ENCODE measurements at places on chromosomes 5 and 9.

DNA sequence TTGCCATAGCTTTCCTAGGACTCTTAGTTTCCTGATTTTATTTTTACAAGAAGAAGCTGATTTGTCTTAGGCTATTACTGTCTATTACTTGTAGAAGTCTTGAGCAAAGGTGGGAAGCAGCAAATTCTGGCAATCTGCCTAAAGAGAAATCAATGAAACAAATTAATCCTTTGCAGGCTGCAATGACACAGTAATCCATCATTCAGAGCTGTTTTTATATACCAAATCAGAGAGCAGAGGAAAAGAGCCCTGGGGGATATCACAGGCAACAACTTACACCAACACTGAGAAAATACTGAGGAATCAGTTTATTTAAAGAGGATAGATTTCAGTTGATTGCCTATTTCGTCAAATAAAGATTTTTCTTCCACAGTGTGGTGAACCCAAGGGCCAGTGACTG lies 13.6 kb downstream of the NR2F1-AS1 start:
- no peak for DNase-seq

GRCh38 chr9:33049680-33050361 lies 24.7 kb downstream of the DNAJA1 start:
- no peak for DNase-seq

DNA sequence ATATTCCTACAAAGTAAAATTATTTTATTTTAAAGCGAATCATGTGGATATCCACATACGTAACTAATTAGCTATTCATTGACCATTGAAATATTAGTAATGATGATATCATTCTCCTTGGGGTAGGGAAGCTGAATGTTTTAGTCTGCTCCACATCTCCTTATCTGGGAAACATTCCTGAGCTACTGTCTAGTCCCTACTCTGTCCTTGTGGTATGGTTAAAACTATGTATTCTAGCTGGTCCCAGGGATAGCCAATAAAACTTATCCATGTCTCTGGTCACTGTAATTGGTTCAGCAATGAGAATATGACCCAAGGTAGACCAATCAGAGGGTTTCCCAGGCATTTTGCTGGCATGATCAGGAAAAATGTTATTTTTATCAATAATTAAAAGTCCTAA lies 76.0 kb upstream of the DAP start:
- DNase-seq = no peak

- no peak for DNase-seq
Observed at GRCh38 chr5:9373571-9373970, 172.3 kb downstream of the SEMA5A start.

DNA sequence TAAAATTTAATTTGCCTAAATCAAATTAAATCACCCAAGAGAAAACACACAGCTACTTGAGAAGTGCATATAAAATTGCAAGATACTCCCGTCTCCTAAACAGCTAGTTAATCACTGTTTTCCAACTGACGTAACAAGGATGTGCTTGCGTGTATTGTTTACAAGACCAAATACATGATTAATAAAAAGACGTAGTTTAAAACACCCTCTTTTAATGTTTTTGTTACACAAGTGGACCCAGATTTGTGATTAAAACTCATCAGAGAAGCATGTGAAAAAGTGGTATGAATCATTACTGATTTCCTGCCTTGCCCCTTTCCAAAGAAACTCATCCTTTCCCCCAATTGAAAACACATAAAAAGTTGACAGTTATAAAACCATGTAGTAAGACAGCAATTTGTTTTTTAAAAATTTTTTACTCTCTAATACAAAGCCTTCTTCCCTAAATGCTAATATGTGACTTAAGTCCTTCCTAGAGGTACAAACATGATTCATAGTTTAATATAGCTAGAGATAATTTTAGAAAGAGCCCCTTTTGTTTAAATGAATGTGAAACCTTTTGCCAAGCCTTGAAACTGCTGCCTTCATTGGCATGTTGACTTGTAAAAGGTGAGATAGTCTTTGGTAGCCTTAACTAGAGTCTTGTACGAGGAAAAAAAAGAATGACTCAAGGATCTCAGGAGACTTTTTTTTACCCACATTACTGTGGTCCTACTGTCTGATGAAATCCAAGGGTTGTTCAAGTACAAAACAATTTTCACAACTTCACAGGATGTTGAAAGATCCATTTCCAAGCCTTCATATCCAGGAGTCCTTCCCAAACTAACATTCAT lies 61.4 kb upstream of the FST start:
- no peak for DNase-seq

DNA sequence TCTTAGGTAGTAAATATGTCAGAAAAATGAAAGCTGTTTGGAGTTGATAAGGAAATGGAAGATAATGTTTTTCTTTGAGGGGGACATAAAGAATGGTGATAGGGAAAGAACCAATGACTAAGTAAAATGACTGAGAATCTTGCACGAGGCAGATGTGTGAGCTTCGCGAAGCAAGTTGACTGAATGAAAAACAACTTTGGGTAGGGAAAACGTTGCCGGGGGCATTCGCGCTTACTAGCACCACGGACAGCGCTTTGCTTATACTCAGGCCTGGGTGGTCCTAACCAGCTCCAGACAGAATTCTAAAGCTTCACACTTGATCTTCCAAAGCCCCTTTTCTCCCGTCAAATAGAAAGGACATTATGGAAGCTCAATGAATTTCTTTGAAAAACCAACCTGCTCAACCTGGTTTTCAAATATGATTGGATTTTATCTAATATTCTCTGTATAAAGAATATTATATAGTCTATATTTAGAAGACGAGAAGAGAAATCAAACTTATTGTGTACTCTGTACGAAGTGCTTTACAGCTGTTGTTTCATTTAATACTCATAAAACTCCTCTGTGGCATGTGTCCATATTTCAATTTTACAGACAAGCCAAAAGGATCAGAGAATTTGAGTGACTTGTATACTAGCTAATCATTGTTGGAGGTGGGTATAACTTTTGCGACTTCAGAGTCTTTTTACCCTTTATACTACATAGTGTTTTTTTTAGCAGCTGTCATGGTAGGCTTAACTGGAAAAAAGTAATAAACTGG lies 1.9 kb upstream of the CDKN2B start:
- no peak for DNase-seq

DNA sequence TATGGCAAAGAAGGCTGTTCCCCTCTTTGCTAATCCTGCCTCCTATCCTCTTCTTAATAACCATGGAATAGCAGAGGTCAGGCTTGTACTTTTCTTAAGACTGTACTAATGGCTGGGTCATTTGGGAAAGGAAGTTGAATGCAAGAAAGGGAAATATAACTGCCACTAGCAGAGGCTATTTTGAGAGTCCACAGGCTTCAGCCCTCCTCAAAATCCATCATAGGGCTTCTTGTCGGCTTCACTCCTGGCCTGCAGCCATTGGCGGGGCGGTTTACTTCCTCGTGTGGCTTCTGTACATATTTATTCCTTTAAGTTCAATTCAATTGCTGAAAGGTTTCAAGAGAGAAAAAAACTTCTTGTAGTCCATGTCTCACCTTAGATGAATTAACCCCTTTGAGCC lies 2.8 kb upstream of the PARP8 start:
- DNase-seq = peak; percentile 67

Measured in sigmoid colon (tissue), 7 donors.